SJCRH30 (cell line): ENCODE measurements at places on chromosomes 6 and 20. TPM values are rescaled to one million over a fixed set of nuclear protein-coding genes. Genes with fewer than 3 reads are reported as not detected.

DNA sequence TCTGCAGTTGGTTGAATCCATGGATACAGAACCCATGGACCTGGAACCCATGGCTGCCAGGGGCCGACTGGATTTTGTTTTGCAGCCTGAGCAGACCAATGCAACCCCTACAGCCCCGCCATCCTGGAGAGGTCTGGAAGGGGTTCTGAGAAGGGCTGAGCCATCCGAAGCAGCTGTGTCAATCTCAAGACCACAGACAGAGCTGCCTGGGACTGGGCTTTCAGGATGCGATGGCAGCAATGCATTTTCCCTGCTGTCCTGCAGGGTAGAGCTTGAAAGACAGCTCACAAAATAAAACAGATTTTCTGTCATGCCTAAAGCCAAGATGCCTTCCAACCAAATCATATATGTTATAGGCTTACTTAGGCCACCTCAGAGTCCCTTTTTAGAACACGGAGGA lies 125.8 kb upstream of the NXT1 start:
- no peak for DNase-seq
- H3K4me1 ChIP-seq: peaks cover 11% of the 10 kb centered on the region; the same call in 1 of the 2 replicates
- no peak overlapping the region for H3K4me3 ChIP-seq
- no peak overlapping the region for H3K27ac ChIP-seq
- no peaks in the 10 kb centered on the region for H3K27me3 ChIP-seq

- H3K27ac ChIP-seq: no peak overlapping the region
- H3K4me3 ChIP-seq: no peak overlapping the region
- no peaks in the 10 kb centered on the region for H3K4me1 ChIP-seq
Observed at GRCh38 chr6:15768999-15769398, 106.2 kb upstream of the DTNBP1 start.

DNA sequence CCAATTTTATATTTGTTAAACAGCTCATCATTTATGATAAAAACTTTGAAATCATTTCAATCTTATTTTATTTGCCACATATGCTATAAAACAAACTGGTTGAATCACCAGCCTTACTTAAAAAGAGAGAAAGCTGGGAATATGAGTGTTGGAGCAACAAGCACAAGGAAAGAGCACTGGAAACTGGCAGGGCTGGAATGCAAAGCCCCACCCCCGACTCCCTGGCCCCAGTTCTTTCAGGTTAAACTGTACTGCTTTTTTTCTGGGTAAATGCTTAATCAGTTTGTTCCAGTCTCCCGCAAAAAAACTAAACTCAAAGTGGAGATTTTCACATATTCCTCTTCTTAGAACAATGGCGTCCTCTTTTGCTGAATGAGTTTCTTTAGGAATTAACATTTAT lies 433.8 kb upstream of the NOX3 start:
- no peak for DNase-seq
- no peak overlapping the region for H3K27ac ChIP-seq
- H3K27me3 ChIP-seq: no peaks in the 10 kb centered on the region; the same call in 1 of the 2 replicates
- no peaks in the 10 kb centered on the region for H3K36me3 ChIP-seq

DNA sequence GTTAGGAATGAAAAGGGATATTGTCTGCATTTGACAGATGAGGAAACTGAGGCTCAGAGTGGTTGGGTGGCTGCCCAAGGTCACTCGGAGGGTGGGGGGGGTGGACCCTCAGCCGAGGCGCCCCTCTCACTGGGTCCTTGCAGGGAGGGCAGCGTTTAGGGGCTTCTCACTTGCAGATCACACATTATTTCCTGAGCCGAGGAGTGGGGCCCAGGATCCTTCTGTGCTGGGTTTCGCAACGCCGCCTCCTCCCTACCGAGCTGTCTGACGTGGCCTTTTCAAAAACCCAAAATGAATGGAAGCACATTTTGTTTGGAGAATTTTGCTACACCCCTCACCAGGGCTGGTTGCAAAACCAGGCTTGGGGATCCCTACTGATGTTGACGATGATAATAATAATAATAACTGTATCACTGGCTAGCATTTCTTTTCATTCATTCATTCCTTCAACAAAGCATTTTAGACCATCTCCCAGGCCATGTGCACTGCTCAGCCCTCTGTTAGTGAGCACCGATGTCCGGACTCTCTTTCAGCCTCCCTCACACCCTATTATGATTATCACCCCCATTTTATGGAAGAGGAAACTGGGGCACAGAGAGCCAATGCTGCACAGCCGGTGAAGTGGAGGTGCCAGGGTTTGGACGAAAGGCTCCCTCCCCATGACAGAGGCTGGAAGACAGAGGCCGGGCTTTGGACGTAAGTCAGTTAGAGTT lies 5.2 kb downstream of the DLGAP4 start:
- no peaks in the 10 kb centered on the region for H3K36me3 ChIP-seq
- H3K4me1 ChIP-seq: no peaks in the 10 kb centered on the region
- H3K27me3 ChIP-seq: peaks cover 22% of the 10 kb centered on the region
- DNase-seq: no peak

- H3K36me3 ChIP-seq: no peaks in the 10 kb centered on the region
- peaks cover 20% of the 10 kb centered on the region for H3K27me3 ChIP-seq
- no peak for DNase-seq
- no peaks in the 10 kb centered on the region for H3K4me1 ChIP-seq
Observed at GRCh38 chr20:50356962-50357782, 153.0 kb upstream of the PTPN1 start.

DNA sequence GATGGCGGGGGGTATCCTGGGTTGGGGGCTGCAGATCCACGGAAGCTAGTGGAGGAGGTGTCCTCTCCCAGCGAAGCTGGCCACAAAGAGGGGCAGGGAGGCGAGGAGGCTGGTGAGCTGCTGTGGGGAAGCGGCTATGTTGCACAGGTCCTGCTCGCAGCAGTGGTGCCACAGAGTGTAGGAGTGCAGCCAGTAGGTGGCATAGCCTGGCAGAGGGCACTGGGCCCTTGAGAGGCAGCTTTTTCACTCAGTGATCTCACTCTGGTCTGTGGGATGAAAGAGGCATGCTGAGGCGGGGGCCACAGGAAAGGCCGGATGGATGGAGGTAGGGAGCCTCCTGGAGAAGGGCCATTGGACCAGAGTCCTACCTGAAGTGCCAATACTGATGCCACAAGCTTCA lies 2.9 kb upstream of the LY6G6D start:
- DNase-seq: no peak
- peaks cover 19% of the 10 kb centered on the region for H3K27me3 ChIP-seq
- no peaks in the 10 kb centered on the region for H3K36me3 ChIP-seq
- H3K4me1 ChIP-seq: no peaks in the 10 kb centered on the region
- H3K27ac ChIP-seq: no peak overlapping the region

The BCAS1 gene
- 0.16 and 0.23 TPM in 2 replicates for total RNA-seq
